ENCODE measurements at places on chromosomes 3 and 15.

DNA sequence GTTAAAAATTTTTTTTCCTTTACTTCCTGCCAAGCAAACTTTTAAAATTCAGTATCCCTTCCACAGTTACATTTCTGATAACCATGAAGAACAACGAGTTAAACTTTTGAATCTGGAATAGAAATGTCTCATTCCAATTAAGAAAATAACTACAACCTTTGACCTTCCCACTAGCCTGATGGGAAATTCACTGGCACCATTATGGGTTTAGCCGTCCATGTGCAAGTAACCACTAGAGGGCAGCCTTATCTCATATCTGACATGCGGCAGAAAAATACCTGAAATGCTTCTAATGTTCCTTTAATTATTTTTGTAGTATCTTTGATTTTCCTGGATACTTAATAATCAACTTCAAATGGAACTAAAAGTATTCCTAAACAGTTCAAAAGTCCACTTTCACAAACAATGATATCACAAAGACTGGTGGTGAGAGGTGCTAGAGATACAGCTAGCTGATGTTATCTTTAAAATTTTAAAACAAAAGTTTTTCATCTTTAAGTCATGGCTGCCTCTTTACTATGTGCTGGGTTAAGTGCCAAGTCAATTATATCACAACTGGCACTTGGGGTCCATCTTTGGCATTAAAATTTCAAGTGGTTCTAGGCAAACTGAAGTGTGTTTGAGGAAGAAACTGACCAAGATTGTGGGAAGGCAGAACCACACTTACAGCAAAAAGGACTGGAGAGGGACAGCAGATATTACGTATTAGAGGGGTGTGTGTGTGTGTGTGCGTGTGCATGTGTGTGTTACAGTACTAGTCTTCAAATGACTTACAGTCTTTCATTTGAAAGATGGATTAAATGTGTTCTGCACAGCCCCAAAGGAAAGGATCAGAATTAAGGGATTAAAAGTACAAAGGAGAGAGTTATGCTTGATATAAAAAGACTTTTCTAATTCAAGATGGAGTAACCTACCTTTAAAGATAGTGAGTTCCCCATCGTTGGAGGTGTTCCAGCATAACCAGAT lies 107.1 kb upstream of the ICE2 start:
- H3K4me1 ChIP-seq: peaks cover 31% of the 10 kb centered on the region
- DNase-seq: no peak
- H3K27me3 ChIP-seq: peaks cover 20% of the 10 kb centered on the region
- H3K36me3 ChIP-seq: no peaks in the 10 kb centered on the region
- no peak overlapping the region for H3K27ac ChIP-seq

- DNase-seq: no peak
- H3K27ac ChIP-seq: no peak overlapping the region
- H3K36me3 ChIP-seq: no peaks in the 10 kb centered on the region
- no peaks in the 10 kb centered on the region for H3K4me1 ChIP-seq
- no peaks in the 10 kb centered on the region for H3K27me3 ChIP-seq
- no peak overlapping the region for H3K4me3 ChIP-seq
Measured at GRCh38 chr3:5312290-5312689, 124.8 kb downstream of the EDEM1 start.

DNA sequence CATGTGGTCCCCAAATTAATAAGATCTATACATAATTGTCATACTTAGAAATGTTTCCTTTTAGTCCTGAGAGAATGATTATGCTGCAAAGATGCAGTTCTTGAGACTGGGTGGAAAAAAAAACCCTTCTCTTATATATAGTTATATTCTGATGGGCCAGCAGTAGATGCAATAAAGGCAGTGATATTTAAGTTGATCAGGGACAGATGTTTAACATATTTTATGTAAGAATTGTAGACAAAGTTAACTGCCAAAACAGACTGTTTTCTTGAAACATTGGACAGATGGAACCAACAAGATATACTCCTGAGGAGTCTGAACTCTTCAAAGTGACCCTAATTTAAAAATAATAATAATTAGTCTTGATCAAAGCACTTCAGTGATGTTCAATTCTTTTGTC lies 172.0 kb upstream of the LRIG1 start:
- DNase-seq: no peak
- no peaks in the 10 kb centered on the region for H3K4me1 ChIP-seq
- no peaks in the 10 kb centered on the region for H3K27me3 ChIP-seq
- H3K36me3 ChIP-seq: no peaks in the 10 kb centered on the region
- H3K4me3 ChIP-seq: no peak overlapping the region

DNA sequence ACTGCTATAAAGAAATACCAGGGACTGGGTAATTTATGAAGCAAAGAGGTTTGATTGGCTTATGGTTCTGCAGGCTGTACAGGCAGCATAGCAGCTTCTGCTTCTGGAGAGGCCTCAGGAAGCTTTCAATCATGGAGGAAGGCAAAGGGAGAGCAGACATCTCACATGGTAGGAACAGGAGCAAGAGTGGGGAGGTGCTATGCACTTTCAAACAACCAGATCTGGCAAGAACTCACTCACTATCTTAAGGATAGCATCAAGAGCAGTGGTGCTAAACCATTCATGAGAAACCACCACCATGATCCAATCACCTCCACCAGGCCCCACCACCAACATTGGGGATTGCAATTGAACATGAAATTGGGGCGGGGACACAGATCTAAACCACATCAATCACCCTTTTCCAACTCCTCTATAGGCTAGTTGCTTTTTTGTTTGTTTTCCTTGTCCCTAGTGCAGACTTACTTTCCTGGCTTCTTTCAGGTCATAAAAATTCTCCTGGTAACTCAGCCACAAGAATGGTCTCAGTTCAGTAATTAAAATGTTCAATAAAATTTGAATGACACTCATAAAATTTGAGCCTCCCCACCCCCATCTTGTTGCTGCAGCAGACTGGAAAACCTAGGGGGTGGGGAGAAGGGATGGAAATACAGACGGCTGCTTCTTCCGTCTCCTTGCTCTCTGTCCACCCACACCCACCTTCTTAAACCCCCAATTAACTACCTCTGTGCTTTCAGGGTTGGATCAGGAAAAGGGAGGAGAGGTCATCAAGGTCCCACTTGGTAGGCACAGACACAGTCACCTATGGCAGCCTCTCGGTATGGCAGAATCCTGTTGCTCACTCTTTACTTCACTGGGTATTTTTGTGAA lies 16.3 kb upstream of the TIPARP start:
- no peak for DNase-seq
- no peak overlapping the region for H3K4me3 ChIP-seq
- H3K27ac ChIP-seq: no peak overlapping the region
- H3K36me3 ChIP-seq: no peaks in the 10 kb centered on the region
- no peaks in the 10 kb centered on the region for H3K27me3 ChIP-seq

DNA sequence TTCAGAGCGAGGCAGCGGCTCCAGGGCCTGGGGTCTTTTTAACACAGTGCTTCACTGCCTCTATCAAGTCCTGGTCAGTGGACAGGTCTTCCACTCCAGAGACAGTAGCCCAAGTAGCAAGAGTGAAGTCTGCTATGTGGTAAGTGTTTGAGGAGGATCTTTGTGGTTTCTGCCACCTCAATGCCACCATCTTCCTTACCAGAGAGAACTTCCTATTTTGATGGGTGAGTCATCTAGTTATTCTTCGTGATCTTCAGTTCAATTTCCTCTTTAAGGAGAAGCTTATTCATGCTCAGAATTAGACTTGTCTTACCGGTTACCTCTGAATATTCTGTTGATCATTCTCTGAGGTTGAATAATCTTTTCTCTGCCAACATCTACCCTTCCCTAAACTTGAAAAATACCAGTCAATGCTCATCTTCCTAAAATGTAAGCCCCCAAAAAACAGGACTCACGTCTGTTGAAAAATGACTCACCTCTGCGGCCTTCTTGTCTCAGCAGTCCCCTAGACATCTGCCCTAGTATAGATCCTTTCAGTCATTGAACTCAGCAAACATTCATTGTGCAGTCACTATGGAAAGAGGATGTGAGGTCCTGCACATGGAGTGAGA lies 32.2 kb upstream of the BCL6 start:
- no peaks in the 10 kb centered on the region for H3K36me3 ChIP-seq
- no peak for DNase-seq
- no peak overlapping the region for H3K27ac ChIP-seq

All from thymus (tissue), 14 donors.